RCC 7860 (cell line): ENCODE measurements at places on chromosomes 13 and 19.

- DNase-seq = no peak
These were observed 56.2 kb downstream of the LACC1 start for GRCh38 chr13:43935878-43936277.

DNA sequence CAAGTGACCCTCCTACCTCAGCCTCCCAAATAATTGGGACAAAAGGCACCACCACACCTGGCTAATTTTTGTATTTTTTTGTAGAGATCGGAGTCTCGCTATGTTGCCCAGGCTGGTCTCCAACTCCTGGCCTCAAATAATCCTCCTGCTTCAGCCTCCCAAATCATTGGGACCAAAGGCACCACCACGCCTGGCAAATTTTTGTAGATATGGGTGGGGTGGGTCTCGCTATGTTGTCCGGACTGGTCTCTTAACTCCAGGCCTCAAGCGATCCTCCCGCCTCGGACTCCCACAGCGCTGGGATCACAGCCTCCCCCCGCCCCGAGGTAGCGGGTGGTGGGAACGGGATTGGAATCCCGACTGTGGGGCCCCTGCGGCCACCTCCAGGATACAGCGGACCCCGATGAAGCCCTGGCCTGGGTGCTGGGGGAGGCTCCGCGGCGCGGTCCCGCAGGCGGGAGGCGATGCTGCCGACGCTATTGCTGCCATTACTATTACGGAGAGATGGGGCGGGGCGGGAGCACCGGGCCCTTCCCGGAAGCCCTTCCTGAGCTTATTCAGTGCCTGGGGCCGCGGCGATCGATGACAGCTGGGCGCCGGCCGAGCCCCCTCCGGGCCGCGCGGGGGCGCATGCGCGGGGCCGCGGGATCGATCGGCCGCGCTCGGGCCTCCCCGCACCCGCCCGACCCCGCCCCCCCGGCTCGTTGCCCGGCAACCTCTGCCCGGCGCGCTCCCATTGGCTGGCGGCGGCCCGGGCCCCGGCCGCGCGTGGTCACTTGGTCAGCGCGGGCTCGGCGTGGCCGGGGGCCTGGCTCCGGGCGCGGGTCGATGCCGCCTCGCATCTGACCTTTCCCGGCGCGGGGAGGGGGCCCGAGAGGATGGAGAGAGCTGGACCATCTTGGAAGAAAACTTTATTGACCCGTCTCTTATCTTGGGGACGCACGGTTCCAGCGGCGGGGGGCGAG is 27.9 kb upstream of the ONECUT3 start:
- DNase-seq = no peak

GRCh38 chr19:10353793-10354391 is 14.5 kb upstream of the ICAM3 start:
- DNase-seq = no peak

DNA sequence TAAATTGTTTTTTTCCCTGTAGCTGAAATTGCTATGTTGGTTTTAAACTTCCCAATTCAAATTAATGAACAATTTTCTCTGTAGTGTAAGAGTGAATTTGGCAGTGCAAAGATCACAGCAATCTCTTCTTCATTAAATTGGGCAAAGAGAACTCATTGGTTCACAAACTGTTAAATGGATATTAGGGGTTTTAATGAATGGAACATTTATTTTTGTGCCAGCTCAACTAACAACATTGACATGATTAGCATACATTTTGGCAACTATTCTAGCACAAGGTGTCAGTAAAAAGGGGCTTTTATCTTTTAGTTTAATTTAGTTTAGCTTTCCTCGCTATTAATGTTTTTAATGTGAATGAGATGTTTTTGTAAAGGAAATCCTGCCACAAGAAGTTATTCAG is 7.1 kb downstream of the PCDH20 start:
- no peak for DNase-seq

- no peak for DNase-seq
These were observed 19.4 kb downstream of the GPC5 start for GRCh38 chr13:91417660-91418325.

GRCh38 chr19:45886427-45887199 is 672 bp upstream of the IRF2BP1 start:
- DNase-seq = peak; percentile 75

DNA sequence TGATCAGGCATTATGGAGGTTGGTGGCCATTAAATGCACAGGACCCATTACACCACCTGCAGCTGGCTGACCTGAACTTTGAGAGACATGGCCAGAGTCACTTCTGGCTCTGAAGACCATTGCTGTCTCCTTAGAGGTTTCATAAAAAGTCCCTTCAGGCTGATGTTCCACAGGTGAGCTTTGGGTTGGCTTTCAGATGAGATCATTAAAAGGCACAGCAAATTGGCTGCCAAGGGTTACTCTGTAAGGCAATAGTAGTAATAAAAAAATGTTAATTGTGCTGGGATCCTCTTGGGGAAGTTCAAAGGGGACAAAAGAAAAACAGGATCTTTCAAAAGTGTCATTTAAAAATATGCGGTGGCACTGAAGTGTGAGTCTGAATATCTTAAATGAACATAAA is 4.2 kb downstream of the OLFM4 start:
- no peak for DNase-seq

- peak; percentile 60 for DNase-seq
These were observed 586.5 kb downstream of the SLITRK5 start for GRCh38 chr13:88257706-88258105.

GRCh38 chr13:110128546-110128945 is 178.4 kb downstream of the COL4A1 start:
- no peak for DNase-seq

- no peak for DNase-seq
These were observed 50.3 kb downstream of the GSX1 start for GRCh38 chr13:27842571-27842970.

DNA sequence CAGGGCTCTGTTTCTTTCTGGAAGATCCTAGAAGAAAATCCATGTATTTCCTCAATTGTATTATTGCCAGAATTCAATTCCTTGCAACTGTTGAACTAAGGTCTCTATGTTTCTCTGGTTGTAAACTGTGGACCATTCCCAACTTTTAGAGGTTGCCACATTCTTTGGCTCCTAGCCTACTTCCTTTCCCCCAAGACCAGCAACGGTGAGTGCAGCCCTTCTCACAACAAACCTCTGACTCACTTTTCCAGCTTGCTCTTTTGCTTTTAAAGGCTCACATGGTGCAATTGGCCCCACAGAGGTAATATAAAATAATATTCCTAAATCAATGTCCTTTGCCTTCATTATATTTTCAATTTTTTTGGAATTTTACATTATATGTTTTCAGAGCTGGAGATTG is 371.3 kb downstream of the SLITRK5 start:
- no peak for DNase-seq

GRCh38 chr13:86567119-86567518 is 767.9 kb upstream of the SLITRK6 start:
- no peak for DNase-seq

DNA sequence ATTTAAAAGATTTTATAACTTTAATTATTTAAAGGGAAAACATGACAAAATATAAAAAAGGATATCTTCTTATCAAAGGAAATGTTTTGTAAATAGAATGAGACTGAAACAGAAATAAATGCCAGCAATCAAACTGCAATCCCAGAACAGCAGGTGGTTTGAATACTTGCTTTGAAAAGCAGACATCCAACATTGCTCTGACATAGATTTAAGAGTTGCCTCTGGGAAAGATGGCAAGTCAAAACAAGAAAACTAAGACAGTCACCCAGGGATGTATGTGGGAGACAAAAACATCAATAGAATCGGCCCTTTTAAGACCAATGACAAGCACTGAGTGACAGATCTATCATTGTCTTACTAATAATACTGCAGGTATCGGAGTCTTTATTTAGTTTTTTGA is 789.7 kb upstream of the GPC6 start:
- no peak for DNase-seq
